GM13977 (cell line): ENCODE measurements at places on chromosomes 16 and 17.
A peak's percentile ranks its signal among the peaks of the same experiment; 100 is the strongest.

GRCh38 chr16:29114574-29114973, 129.7 kb downstream of the LAT start:
- DNase-seq, result no peak

DNA sequence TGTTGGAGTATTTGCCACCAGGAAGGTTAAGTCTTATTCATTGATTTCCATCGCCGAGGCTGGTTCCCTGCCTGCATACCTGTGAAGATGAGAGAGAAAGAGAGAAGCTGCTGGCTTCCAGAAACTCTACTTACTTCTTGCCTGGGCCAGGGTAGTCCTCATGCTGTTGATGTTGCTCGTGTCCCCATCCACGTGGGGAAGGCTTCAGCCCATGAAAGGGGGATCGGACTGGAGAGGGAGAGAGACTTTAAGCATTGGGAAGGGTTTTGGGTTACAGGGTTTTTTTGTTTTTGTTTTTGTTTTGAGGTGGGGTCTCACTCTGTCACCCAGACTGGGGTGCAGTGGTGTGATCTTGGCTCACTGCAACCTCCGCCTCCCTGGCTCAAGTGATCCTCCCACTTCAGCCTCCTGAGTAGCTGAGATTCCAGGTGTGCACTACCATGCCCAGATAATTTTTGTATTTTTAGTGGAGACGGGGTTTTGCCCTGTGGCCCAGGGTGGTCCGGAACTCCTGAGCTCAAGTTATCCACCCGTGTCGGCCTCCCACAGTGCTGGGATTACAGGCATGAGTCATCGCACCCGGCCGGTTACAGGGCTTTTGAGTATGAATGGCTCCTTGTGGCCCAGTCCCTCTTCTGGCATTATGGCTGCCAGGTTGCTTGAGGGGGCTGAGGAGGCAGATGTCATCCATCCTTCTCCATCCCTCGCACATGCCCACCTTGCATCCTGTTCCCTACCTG, 26.6 kb downstream of the ITGB3 start:
- no peak for DNase-seq

DNA sequence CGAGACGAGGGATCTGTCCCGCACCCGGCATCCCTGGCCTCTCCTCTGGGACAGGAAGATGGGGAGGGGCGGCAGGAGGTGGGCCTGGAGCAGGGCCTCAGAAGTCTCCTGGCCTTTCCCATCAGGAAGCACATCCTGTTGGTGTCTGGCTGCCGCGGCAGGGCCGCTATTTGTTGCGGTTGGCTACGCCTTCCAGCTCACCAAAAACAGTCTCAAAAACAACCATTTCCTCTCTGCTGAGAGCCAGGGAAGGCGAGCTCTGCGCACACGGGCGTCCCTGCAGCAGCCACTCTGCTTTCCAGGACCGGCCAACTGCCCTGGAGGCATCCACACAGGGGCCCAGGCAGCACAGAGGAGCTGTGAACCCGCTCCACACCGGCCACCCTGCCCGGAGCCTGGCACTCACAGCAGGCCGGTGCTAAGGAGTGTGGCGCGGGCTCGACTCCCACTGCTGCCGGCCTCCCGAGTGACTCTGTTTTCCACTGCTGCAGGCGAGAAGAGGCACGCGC, at the start of gene TMEM204:
TSS of gene TMEM204 (plus strand) at position 224 of the 509 bp plus-strand sequence. CDS start 610 bp downstream, outside the sequence.
- no peak for DNase-seq

GRCh38 chr16:87178977-87179376, 138.2 kb downstream of the C16orf95 start:
- no peak for DNase-seq

- DNase-seq, result no peak
Measured at GRCh38 chr17:77887464-77888241, 70.8 kb upstream of the TNRC6C start.

DNA sequence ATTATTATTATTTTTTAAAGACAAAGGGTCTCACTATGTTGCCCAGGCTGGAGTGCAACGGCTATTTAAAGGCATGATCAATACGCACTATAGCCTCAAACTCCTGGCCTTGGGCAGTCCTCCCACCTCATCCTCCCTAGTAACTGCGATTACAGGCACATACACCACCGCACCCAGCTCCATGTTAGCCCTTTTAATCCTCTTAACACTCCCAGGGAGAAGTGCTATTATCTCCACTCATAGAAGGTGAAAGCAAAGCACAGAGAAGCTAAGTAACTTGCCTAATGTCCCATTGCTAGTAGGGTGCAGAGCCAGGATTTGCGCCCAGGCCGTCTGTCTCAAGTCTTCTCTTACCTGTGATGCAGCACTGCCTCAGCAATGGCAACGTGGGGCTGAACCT, 5.0 kb downstream of the HAS3 start:
- no peak for DNase-seq

DNA sequence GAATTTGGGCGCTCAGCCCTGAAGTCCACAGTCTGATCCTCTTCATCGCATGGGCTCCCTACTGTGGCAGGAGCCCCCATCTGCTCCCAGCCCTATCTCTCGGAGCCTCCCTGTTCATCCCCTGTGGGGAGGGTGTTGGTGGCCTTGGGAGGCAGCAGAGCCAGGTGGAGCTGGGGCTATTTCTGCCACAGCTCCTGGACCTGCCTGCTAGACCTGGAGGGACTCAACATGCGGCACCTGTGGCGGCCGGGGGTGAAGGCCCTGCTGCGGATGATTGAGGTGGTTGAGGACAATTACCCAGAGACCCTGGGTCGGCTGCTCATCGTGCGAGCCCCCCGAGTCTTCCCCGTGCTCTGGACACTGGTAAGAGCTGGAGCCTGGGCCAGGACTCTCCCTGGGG, 30.5 kb downstream of the NAGPA start:
- DNase-seq, result no peak

GRCh38 chr17:60393840-60394723, 2.1 kb upstream of the USP32 start:
- DNase-seq, result no peak

DNA sequence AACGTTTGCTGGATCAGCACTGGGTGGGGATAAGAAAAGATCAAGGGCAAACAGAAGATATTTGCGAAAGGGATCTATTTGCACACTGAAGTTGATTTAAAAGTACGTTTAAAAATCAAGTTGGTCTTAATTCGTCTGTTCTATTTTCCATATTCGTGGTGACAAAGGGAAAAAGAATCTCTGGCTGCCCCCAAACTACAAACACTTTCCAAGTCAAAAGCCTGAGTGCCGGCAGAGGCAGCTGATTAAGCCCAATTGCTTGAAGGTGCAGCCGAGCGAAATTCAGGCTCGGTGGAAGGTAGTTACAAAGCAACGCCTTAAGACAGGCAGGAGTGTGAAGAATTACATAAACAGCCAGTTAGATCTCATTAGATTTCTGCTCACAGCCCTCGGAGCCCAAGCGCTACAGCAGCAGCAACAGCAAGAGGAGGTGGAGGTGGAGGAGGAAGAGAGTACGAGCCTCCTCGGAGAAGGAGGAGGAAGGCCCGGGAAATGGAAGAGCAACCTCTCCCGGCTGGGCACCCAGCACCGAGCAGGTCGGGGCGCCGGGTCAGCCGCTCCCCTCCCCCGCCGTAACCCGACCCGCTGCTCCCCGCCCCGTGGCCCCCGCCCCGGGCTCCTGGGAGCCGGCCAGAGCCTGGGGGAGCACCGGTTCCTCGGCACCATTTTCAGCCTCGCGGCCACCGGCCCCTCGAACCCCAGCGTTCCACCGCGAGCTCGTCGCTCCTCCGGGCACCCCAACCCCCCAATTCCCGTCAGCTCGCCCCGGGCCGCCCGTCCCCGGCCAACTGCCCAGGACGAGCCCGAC, 890 bp downstream of the TOB1 start:
- DNase-seq, result peak; percentile 53

DNA sequence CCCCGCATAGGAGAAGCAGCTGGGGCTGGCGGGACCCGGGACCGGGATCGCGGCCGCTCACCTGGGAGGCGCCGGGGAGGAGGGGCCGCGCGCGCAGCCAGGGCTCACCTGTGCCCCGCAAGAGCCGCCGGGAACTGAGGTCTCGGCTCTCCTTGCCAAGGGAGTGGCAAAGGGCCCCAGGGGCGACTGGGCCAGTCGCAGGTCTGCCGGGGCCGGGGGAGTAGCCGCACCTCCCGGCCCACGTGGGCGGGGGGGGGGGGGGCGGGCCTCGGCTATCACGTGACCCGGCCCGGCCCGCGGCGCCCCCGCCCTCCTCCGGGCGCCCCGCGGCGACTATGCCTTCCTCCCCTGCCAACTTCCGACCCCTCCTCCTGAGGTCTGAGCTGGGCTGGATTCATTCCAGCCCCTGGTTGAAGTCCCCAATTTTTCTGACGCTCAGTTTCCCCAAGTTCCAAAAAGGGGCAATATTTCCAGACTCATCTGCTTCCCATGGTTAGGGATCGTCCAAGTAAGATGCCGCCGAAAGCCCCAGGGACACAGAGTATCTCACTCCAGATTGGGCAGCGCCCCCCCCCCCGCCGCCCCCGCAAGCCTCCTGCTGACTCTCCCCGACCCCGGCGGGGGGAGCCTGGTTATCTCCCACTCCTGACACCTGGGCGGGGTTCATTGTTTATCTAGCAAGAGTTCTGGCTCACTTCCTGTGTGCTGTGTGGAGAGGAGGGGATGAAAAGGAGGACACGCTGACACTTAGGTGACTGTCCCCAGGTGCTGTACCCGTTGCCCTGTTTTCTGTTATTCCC, at the start of gene TMC6:
TSS of gene TMC6 (minus strand) at position 205 of the 800 bp plus-strand sequence. CDS start 1,923 bp downstream, outside the sequence.
- DNase-seq, result peak; percentile 92

- no peak for DNase-seq
Measured at GRCh38 chr17:44086364-44087311, 16.1 kb downstream of the G6PC3 start.

DNA sequence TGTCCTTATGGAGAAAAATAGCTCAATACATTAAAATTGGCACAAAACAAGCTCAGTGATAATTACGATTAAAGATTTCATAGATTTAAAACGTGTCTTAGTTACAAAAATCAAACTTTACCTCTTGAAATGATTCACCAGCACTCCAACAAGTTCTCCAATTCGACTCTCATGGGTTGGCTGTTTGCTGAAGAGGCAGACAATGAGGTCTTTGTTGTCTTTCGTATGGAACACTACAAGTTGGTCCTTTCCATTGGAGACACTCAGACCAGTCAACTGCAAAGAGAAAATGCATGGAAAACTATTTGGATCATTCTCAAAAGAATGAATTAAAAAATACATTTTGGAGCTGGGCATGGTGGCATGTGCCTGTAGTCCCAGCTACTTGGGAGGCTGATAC, 118.2 kb downstream of the CDK5R1 start:
- no peak for DNase-seq

DNA sequence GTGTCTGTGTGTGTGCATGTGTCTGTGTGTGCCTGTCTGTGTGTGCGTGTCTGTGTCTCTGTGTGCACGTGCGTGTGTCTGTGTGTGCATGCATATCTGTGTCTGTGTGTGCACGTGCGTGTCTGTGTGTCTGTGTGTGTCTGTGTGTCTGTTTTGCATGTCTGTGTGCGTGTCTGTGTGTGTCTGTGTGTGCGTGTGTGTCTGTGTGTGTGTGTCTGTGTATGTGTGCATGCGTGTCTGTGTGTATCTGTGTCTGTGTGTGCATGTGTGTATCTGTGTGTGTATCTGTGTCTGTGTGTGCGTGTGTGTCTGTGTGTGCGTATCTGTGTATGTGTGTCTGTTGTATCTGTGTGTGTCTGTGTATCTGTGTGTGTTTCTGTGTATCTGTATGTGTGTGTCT, 5.4 kb downstream of the GSG1L2 start:
- DNase-seq, result no peak

DNA sequence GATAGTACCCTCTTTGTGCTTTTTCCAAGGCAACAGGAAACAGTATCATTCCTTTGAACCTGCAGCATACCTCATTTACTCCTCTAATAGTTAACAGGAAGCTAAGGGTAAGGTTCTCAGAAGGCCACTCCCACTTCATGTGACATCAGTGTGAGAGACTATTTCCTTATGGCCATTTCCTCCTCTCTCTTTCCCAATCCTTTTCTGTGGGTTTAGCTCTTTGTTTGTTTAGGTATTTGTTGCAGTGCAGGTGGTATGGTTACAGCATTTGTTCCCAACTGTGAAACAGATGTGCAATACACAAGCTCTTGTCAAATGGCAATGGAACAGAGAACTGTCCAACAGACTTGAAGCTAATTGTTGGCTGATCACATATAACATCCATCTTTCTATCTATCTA, 14.7 kb downstream of the TMC5 start:
- DNase-seq, result no peak

- DNase-seq, result no peak
Measured at GRCh38 chr17:40714473-40714872, 10.9 kb upstream of the KRT24 start.

DNA sequence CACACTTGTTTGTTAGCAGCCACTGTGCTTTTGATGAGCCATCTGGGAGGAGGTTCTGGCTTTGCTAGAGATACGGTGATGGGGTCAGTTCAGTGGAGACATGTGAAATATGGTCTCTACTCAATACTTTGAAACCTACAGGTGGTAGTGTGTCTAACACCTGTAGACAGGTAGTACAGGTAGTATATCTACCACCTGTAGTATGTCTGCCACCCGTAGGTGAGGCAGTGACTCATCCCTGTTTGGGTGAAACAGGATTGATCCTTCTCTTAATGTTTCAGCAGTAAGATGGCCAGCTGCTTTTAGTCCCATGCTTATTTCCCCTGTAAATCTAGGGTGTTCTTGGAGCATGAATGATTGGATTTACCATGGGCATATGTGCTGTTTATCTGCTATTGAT, 240.8 kb downstream of the SNX29 start:
- DNase-seq, result no peak

- peak; percentile 84 for DNase-seq
Measured at GRCh38 chr17:80455336-80455710, 21.1 kb downstream of the NPTX1 start.

GRCh38 chr17:17767154-17767869, 69.5 kb downstream of the SREBF1 start:
- no peak for DNase-seq
